ENCODE measurements at places on chromosomes 3 and 15.

DNA sequence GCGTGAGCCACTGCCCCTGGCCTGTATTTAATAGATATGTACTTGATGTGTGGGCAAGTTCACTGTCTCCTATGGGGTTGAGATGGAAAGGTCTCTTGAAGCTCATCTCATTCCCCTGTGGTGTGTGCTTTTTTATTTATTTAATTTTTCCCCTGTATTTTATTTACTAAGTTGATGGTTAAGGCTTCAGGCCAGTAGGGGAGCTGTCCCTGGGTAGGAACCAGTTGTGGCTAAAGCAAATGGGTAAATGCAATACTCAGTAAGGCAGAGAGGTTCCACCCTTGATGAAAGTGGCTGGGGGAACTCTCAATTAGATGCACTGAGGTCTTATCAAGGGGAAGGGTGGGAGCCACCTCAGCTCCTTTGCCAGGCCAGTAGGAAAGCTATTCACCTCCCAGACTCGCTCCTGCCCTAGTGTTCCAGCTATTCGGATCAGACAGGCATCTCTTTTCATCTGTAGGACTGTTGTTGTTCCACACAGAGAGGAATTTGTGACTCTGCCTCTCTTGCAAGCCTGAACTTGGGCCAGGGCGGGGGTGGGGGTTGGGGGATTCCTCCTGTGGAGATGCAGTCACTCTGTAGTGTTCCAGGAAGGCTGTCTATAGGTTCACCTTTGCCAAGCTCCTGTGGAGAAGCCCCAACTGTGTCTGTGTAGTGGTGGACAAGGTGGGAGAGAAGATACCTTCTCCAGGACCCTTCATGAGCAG lies 26.1 kb downstream of the PCCB start:
- DNase-seq, result no peak

DNA sequence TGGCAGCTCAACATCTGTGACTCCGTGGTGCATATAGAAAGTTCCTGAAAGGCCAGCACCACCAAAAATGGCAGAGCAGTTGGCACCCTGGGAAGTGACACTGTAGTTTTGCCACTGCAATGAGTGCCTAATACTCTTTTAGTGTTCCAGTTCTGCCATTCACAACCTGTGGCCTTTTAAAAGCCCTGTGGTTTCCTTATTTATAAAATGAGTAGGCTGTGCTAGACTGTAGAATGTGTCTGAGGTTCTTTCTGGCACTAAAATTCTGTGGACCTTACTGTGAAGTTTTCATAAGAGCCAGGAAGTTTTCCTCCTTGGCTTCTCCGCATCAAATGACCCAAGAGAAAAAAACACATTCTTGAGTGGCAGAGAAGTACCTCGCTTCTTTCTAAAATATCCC lies 74.1 kb downstream of the MME start:
- DNase-seq, result no peak

DNA sequence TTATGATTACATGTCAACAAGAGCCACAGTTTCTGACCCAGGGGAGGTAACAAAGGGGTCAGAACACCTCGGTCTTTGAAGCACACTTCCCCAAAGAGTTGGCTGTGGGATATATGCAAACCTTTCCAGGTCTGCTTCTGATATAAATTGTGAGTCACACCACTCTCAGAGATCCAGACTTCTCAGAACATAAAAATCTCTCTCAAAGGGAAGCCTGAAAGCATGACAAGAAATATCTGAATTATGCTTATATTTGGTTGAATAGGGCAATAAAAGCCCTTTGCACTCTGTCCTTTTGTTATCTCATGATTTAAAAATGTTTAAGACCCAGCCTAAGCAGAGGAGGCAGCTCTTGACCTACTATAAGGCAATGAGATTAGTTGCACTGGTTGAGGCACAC lies 56.8 kb downstream of the MYH15 start:
- DNase-seq, result no peak

GRCh38 chr3:52841211-52841980 lies 6.6 kb upstream of the MUSTN1 start:
- DNase-seq, result no peak

DNA sequence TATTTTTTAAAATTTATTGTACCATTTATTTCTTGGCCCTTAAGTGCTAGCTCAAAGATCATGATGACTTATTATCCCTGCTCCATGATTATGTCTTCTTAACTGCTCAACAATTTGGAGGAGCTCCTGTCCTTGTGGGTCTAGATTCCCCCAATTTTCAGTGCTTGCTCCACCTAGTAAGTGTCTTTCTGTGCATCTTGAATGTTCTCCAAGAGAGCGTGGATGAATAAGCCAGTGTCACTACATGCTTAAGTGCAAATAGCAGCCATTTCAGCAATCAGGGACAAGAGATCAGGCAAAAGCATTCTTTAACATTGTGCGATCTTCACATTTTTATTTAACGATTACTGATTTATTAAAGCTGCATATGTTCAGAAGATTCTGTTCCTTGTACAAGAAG lies 99.4 kb downstream of the ALCAM start:
- no peak for DNase-seq

DNA sequence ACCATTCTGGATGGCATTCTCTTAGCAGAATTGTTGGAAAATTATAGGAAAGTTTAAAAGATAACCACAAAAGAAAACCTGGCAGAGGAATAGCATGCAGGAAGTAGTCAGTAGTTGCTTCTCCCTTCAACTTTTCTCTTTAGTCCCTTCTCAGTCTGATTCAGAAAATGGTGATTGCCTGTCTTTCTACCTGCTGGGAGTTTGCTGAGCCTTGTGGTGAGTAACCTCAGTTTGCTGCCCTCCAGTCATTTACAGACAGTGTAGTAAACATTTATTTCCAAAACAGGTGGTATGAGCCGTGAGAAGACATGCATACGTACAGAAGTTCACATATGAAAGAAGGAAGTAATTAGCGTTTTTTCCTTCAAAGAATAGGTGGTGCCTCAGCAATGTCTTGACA lies 224.7 kb upstream of the POU1F1 start:
- no peak for DNase-seq

- DNase-seq, result no peak
Measured at GRCh38 chr3:186640929-186641328, 730 bp downstream of the FETUB start.

DNA sequence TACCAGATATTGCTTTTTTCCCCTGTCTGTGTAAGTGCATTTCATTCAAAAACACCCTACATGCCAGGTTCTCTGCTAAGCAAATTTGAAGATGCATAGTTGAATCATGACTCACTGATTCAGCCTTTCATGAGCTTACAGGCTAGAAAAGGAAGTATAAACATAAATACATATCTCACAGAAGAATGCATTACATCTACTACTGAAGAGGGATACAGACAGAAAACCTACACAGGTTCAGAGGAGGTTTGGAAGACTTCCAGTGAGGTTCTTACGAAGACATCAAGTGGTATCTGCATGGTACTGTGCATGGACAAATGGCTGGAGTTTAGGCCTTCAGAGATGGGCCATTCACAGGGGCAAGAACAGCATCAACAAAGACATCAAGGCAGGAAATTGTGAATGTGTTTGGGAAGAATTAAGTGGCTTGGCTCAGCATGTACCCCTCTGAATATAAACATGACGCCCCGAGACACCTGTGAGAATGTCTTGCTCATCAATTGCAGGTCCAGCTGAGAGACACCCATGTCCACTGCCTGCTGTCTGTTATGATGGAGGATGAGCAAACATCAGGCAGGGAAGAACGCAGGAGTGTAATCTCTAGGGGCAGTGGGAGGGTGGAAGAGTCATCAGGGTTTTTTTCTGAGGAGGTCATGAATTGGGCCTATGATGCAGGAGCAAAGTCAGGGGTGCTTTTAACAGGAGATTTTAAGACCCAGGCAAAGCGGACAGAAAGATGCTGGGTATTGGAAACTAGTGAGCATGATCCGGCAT lies 105.1 kb upstream of the GALNT15 start:
- no peak for DNase-seq

DNA sequence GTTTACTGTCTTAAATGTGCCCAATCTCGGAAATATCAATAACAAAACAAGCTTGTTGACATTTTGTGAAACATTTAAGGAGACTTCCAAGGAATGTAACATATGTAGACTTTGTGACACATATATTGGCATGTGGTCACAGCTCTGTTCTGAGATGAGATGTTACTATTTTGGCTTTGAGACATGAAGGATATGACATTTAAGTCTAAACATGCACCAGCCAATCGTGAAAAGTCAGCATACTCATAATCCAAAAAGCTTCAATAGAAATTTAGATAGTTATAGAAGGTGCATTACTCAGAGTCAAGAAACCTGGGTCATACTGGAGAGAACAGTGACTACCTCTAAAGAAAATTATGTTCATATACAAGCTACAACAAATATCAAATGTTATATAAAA lies 13.4 kb downstream of the COMMD2 start:
- no peak for DNase-seq

GRCh38 chr3:27326202-27326601 lies 43.0 kb downstream of the NEK10 start:
- no peak for DNase-seq

- no peak for DNase-seq
Measured at GRCh38 chr15:63042877-63043334, 359 bp downstream of the TPM1 start.

DNA sequence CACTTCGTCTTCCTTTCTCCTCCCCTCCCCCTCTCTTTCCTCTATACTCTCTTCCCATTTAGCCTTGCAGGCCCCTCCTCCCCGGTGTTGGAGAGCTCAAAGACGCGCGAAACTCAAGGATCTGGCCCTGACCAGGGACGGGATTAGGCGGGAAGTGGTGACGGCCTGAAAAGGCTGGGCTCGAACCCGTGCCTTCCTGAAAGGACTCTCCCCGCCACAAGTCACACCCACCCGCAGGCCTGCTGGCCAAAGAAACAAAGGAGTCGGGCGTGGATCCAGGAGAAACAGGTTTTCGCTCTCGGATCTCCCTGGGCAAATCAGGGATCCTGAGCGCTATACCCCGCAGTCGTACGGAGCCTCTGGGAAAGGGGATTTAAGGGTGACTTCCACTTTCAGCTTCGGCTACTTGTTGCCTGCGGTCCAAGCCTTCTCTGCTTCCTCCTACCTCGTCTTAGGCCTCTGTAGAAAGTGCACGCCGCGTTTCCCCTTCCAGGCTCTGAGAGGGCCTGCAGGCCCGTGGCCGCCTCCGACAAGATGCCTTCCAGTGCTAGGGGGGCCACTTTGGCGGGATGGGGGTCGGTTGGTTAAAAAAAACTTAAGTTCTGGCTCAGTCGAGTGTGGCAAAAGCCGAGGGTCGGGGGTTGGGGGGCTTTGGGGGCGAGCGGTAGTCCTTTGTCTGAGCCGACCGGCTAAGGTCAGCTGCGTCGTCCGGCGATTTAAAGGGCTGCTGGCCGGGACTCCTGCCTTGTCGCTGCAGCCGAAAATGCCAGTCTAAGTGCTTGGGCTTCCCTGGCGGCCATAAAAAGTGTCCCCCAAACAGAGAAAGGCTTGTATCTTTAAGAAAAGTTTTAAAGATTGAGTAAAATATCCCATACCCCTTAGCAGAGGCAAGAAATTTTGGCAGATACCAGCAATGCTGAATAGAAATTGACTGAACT lies 8.2 kb downstream of the ZIC4 start:
- DNase-seq, result no peak

DNA sequence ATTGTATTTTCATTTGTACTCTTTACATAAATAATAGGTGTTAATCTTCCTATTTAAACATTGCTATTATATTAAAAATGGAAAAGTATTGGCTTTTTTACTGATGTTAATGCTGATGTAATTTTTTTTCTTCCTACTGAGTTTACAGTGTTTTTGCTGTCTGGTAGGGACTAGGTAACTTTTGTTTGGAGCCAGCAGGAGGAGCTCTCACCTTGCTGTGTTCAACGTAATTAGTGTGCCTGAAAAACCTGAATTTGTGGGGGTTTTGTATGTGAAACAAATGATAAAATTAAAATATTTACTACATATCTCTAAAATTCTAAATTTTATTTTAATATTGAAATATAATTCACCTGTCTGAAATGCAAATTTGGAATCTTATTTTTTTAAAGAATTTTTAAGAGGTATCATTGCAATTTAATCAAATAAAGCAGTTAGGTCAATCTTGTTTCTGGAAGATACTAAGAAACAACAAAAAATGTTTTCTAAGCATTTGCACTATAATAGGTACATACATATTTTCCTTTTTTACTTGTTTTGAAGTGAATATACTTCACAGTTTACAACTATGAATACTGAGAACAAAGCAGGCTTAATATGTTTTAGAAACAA lies 48.8 kb downstream of the EPHA6 start:
- DNase-seq, result peak; percentile 25

- DNase-seq, result peak; percentile 63
Measured at GRCh38 chr15:74036271-74037170, 42.0 kb downstream of the PML start.

DNA sequence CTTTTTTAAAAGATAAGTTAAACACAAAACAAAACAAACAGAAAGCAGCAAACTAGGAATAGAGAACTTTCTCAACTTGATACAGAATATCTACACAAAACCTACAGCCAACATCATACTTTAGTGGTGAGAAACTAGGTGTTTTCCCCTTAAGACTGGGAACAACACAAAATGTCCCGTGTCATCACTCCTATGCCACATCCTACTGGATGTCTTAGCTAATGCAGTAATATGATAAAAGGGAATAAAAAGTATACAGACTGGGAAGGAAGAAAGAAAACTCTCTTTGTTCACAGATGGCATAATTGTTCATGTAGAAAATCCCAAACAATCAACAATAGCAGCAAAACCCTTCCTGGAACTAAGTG lies 45.9 kb downstream of the TMEM45A start:
- DNase-seq, result no peak

DNA sequence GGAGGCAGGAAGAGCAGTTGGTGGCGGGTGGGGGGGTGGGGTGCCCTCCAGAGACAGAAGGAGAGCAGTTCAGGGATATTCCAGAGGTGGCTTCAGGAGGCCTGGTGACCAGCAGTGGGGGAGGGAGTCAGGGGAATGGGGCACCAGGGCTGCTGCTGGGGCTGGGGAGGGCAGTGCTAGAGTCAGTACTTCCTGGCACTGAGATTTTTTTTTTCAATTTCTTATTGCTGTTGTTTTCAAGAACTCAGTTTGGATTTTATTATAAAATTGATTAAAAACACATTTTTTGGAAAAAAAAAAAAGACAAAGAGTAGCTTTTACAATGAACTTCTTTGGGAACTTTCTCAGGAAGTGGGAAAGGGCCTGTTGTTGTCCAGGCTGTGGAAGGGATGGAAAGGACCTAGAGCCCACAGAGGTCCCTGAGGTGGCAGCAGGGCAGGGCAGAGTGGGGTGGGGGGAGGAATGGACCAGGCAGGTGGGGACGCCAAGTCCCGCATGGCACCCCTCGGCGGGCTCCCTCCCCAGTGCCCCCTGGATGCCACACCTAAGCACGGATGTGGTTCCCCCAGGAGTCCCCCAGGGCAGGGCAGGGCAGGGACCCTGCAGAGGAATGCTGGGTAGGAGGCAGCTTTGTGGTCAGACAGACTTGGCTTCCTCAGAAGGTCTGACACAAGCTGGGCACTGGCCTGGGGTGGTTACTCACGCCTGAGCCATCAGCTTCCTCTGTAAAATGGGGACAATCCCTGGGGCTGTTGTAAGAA lies 8.5 kb upstream of the ANPEP start:
- DNase-seq, result no peak

- DNase-seq, result no peak
Measured at GRCh38 chr3:34016925-34017587, 218.6 kb downstream of the PDCD6IP start.

GRCh38 chr3:181330257-181330656 lies 340.7 kb upstream of the DNAJC19 start:
- DNase-seq, result no peak

- DNase-seq, result peak; percentile 4
Measured at GRCh38 chr3:120350401-120350941, 1.3 kb upstream of the LRRC58 start.

GRCh38 chr3:38717355-38718240 lies 68.1 kb upstream of the SCN5A start:
- DNase-seq, result no peak

GRCh38 chr15:70387081-70387480 lies 289.4 kb upstream of the TLE3 start:
- DNase-seq, result no peak

- peak; percentile 93 for DNase-seq
Measured at GRCh38 chr15:72685925-72686794, at the start of the genes BBS4 and HIGD2B. BBS4 (plus strand) TSS chr15:72686207; CDS start chr15:72686228, 21 bp downstream. HIGD2B (minus strand) TSS chr15:72686182; CDS start chr15:72676374, 9,808 bp downstream.
